ENCODE measurements at places on chromosomes 11 and 22. TPM values are rescaled to one million over a fixed set of nuclear protein-coding genes. Genes with fewer than 3 reads are reported as not detected.

DNA sequence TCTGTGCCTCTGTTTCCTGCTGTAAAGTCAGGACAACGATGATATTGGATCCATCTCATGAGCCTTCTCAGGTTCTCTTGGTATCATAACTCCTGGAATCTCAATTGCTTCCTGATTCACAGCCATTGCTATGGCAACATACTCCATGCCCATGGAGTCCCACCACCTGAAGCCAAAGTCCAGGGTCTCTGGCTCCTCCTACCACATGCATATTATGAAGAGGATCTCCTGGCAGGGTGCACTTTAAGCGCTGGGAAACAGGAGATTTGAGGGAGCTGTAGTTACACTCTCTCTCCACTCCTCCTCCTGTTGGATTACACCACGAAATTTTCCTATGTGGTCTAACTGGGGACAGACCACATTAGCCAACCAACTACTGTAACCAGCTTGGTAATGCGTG, 130.9 kb upstream of the SEZ6L start:
- H3K4me1 ChIP-seq = no peaks in the 10 kb centered on the region
- peaks cover 15% of the 10 kb centered on the region for H3K27me3 ChIP-seq
- H3K4me3 ChIP-seq = no peak overlapping the region
- DNase-seq = no peak
- H3K36me3 ChIP-seq = no peaks in the 10 kb centered on the region

- no peak overlapping the region for H3K4me3 ChIP-seq
- no peak overlapping the region for H3K27ac ChIP-seq
- DNase-seq = no peak
- peaks cover 4% of the 10 kb centered on the region for H3K27me3 ChIP-seq
- H3K4me1 ChIP-seq = peaks cover 13% of the 10 kb centered on the region
These were observed 158.8 kb downstream of the MPPED1 start for GRCh38 chr22:43570531-43571165.

GRCh38 chr11:11552529-11553087, 69.2 kb downstream of the GALNT18 start:
- no peak overlapping the region for H3K4me3 ChIP-seq
- no peaks in the 10 kb centered on the region for H3K36me3 ChIP-seq
- DNase-seq = no peak

The MRGPRG gene
- total RNA-seq = not detected

The ANO9 gene
- total RNA-seq = not detected

The ALKBH3 gene
- total RNA-seq = 24.9 TPM

The NCAM1 gene
- 76.7 TPM for total RNA-seq

The CRYBB1 gene
- total RNA-seq = not detected

The ARHGAP20 gene
- total RNA-seq = 0.20 TPM

The STIP1 gene
- total RNA-seq = 296 TPM
